Ascending aorta (tissue), 2 donors: ENCODE measurements at places on chromosomes 16 and 17.
A peak's percentile ranks its signal among the peaks of the same experiment; 100 is the strongest.

- no peaks in the 10 kb centered on the region for H3K27me3 ChIP-seq
- peaks cover under 1% of the 10 kb centered on the region for H3K4me1 ChIP-seq
- H3K4me3 ChIP-seq: no peak overlapping the region
Measured at GRCh38 chr16:3745751-3746355, 28.5 kb upstream of the TRAP1 start.

DNA sequence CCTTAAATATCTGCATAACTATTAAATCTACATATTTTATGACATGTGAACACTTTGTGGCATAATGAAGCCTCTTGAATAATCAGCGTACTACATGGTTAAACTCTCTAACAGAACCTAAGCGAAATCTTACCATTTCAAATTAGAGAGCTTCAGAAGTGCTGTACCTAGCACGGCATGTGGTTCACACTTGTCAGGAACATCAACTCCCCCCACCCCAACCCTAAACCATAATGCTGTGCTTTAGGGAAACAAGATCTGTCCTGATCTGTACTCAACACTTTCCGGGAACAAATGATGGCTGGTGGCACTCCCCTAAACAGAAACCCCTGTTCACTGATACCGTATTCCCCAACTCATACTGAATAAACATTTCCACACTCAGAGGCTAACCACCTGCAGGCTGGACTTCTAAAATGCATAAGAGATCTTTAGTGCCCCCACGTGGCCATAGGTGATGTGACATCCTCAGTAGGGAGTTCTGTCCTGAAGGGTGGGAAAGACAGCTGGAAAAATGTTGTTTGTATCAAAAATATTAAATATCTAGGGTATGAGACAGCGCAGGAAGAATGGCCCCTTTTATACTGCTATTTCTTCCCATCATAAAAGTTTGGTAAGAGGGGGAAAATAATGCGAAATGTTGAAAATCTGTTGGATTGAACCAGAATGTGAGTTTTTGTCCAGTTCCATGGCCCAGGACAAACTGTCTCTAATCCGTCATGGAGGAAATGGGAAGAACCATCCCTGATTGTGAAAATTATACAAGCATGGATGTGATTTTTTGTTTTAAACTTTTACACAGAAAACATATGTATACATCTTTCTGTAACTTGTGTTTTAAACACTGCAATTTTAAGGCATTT is 88.6 kb downstream of the USP31 start:
- H3K27ac ChIP-seq: no peak overlapping the region
- no peaks in the 10 kb centered on the region for H3K36me3 ChIP-seq
- no peaks in the 10 kb centered on the region for H3K27me3 ChIP-seq

DNA sequence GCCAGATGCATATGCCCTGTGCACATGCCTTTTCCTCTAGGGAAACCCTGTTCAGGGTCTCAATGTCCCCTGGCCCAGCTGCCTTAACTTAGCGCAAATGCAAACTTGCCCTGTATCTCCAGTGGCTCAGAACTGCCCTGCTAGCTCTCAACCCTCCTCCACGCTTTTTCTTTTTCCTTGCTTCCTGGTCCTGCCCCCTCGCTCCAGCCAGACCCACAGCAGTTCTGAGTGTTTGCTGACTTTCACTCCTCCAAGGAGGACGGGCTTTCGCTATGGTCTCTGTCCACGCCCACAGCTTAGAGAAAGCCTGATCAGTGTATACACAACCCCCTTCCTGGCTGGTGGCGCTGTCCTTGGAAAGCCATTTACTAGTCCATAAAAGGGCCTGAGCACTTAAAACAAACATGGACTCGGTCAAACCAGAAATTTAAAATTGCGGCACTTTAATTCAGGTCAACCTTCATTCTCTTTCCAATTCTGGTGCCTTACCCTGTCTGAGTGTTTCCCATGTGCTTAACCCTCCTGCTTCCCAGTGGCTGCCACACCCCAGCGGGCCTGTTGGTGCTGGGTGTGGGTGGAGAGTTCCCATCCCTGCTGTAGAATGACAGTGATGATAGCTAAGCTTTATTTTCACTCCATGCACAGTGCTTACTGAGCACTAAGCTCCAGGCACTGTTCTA is 15.6 kb upstream of the TMEM98 start:
- no peak for DNase-seq
- no peaks in the 10 kb centered on the region for H3K4me1 ChIP-seq
- H3K4me3 ChIP-seq: no peak overlapping the region
- H3K36me3 ChIP-seq: no peaks in the 10 kb centered on the region
- H3K27ac ChIP-seq: peak overlapping the region; percentile 68

DNA sequence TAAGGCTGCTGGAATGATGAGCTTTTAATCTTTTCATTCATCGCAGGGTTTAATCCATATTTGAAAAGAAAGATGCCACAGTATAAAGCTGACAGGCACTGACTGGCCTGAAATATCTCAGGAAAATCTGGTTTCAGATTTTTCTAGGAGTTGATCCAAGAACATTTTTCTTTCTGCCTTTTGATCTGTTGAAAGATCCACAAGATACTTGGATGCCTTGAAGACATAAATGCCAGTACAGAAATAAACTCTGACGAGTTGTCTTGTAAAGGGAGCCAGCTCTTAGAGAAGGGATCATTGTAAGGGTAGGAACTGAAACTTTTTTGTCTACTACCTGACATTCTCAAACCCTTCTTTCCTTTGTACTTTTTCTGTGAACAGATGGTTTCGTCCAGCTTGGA is 25.4 kb upstream of the KRT20 start:
- H3K36me3 ChIP-seq: no peaks in the 10 kb centered on the region
- peaks cover 11% of the 10 kb centered on the region for H3K4me1 ChIP-seq
- H3K4me3 ChIP-seq: no peak overlapping the region
- H3K27ac ChIP-seq: peak overlapping the region; percentile 30
- no peak for DNase-seq
- no peaks in the 10 kb centered on the region for H3K27me3 ChIP-seq
